ENCODE measurements at places on chromosomes 7 and 10. TPM values are rescaled to one million over a fixed set of nuclear protein-coding genes. Genes with fewer than 3 reads are reported as not detected.

DNA sequence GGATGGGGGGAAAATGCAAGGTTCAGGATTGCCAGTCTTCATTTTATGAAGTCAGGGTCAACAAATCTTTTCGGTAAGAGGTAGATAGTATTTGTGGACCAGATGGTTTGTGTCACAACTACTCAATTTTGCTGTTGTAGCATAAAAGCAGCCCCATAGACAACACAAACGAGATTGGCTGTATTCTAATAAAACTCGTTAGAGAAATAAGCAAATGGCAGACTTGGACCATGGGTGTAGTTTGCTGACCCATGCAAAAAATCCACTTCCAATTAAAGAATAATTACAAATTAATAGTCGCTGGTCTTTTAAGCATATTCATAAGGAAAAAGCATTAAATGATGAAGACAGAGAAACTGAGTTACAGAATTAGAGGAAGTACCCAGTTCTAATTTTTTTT is 247.1 kb downstream of the CRPPA start:
- no peak for DNase-seq

DNA sequence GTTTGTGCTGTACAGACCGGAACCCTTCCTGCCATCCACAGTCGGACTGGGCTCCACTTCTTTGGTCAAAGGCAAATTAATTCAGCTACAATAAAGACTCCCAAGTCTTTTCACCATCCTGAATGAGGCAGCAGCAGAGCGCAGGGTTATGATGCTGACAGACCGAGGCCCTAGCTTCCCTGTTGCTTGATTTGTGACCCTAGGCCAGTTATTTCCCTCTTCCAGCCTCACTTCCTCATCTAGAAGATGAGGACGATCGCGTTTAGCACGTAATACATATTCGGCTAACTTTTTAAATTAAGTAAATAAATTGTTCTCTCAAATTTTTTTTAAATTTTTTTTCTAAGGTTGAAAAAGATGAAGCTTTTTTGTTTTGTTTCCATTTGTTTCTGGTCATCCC is 18.1 kb downstream of the ADRB1 start:
- no peak for DNase-seq

DNA sequence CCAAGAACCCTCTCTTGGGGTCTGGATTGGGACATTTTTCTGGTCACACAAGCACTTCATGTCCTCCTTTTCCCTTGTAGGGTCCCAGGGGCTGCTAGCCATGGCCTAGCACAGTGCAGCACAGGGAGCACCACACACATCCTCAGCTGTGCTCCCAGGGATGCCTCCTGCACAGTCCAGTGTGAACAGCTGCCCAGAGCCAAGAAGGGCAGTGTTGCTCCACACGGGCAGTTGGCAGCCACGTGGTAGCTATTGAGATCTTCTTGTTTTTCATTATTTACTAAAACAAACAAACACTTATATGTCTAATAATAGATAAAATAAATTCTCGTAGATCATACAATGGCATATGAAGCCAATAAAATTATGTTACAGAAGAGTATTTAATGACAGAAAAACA is 13.9 kb upstream of the LANCL2 start:
- DNase-seq, result no peak

The LRIT2 gene
- not detected for total RNA-seq

The EIF3B gene
- total RNA-seq, result 382 TPM

DNA sequence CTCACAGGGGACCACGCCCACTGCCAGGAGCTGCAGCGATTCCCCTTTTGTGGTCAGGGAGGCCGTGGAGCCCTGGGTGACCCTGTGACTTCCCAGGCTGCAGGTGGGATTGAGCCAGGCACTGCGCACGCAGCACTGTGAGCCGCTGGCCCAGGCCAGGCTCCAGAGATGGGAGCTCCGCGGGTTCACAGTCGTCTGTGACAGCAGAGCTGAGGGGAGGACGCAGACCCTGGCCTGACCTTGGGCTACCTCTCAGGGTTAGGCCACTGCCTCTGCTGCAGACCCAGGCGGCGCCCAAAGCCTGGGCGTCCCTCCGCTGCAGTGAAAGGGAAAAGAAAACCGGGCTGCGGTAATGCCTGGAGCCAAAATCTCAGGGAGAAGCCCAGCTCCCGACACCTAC is 107.5 kb upstream of the GPR26 start:
- DNase-seq, result no peak

DNA sequence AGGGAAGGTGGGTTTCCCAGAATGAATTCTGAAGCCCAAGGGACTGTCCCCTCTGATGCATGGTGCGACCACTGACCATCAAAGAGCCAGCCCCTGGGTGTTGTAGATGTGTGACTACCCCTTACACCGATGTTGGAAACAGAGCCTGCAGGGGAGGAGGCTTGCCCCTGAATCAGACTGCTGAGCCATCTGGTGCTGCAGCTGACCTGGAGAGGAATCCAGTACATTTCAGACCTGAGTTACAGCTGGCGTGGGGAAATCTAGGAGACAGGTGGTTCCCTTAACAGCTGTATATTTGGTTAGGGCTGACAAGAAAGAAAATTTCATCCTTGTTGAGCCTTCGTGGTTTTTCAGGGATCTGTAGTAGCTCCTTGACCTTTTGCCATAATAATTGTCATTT is 195.5 kb downstream of the CELF2 start:
- DNase-seq, result no peak
